ENCODE measurements at places on chromosomes 13 and 19.

- no peak overlapping the region for H3K27ac ChIP-seq
- no peaks in the 10 kb centered on the region for H3K27me3 ChIP-seq
- H3K36me3 ChIP-seq: no peaks in the 10 kb centered on the region
- DNase-seq: peak; percentile 78
- H3K4me1 ChIP-seq: no peaks in the 10 kb centered on the region
These were observed 28.4 kb upstream of the ATP12A start for GRCh38 chr13:24651718-24652345.

DNA sequence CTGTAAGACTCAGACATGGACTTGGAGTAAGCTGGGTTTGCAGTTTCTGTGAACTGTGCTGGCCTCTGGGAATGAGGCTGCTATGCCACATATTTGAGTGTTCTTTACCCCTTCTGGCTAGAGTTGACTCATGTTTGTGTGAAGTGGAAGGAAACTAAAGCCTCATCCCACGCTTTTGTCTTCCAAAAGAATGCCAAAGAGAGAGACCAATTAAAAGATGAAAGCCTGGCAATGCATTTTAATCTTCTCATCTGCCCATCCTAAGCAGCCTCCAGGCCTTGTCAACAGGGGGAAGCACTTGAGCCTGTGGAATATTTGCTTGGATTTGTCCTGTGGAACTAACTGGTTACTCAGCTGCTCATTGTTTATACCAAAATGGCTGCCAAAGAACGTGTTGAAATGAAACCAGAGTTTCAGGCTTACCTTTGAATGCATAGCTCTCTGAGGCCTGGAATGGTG lies 49.1 kb downstream of the LMO7 start:
- no peaks in the 10 kb centered on the region for H3K36me3 ChIP-seq
- no peaks in the 10 kb centered on the region for H3K4me1 ChIP-seq
- no peaks in the 10 kb centered on the region for H3K27me3 ChIP-seq
- no peak overlapping the region for H3K4me3 ChIP-seq

GRCh38 chr19:2567996-2568395 lies 92.1 kb downstream of the GADD45B start:
- no peaks in the 10 kb centered on the region for H3K27me3 ChIP-seq
- no peak for DNase-seq
- H3K4me1 ChIP-seq: no peaks in the 10 kb centered on the region
- H3K27ac ChIP-seq: no peak overlapping the region

DNA sequence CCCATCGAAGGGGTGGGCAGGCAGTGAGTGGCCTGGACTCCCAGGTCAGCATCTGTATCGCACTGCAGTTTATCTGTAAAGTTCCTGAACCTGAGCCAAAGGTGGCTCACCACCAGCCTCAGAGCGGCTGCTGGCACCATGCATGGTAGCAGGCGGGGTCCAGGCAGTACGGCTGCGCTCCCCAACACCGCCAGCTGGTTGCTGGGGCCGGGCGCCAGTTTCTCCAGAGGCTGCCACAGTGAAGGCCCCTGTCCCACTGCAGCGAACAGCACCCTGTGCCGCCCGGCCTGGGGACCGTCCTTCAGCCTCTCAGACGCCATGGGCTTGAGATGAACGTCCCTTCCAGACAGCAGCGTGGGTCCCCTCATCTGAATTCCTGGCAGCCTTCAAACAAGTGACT lies 109.8 kb downstream of the KDM4B start:
- no peaks in the 10 kb centered on the region for H3K4me1 ChIP-seq
- no peak overlapping the region for H3K27ac ChIP-seq
- H3K36me3 ChIP-seq: peaks cover 58% of the 10 kb centered on the region
- DNase-seq: no peak
- no peaks in the 10 kb centered on the region for H3K27me3 ChIP-seq

DNA sequence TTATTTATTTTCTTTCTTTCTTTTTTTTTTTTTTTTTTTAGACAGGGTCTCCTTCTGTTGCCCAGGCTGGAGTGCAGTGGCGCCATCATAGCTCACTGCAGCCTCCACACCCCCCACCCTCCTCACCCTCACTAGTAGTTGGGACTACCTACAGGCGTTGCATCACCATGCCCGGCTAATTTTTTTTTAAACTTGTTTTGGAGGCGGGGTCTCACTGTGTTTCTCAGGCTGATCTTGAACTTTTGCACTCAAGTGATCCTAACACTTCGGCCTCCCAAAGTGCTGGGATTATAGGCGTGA lies 33.6 kb downstream of the GJA3 start:
- H3K27ac ChIP-seq: peak overlapping the region; percentile 83
- no peak overlapping the region for H3K4me3 ChIP-seq
- peaks cover 18% of the 10 kb centered on the region for H3K27me3 ChIP-seq
- no peaks in the 10 kb centered on the region for H3K36me3 ChIP-seq
- H3K4me1 ChIP-seq: no peaks in the 10 kb centered on the region
- peak; percentile 68 for DNase-seq

DNA sequence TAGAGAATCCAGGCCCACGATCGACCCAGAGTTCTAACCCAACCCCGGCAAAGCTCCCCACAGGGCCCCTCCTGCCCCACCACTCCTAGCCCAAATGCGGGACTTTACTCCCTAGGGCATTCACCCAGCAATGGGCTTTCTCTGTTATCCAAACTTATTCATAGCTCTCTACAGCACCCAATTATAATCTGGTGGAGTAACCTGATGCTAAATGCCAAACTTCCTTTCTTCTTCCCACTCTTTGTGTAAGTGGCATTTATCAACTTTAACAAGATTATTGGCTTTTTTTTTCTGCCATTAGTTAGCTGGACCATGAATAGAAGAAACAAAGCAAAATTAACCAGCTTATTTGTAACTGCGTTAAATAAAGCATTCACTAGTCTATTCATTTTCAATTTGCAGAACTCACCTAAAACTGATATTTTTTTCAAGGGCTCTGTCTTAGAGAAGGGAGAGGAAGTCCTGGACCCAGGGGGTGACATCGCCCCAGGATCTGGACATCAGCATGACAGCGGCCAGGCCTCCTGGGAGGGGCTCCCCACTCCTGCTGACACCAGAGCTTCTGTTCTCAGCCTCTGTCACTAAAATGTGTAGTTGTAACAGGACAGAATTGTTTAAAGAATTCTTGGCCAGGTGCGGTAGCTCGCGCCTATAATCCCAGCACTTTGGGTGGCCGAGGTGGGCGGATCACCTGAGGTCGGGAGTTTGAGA lies 1.5 kb downstream of the FAM124A start:
- H3K4me3 ChIP-seq: no peak overlapping the region
- no peaks in the 10 kb centered on the region for H3K36me3 ChIP-seq
- no peak for DNase-seq
- H3K27ac ChIP-seq: no peak overlapping the region

DNA sequence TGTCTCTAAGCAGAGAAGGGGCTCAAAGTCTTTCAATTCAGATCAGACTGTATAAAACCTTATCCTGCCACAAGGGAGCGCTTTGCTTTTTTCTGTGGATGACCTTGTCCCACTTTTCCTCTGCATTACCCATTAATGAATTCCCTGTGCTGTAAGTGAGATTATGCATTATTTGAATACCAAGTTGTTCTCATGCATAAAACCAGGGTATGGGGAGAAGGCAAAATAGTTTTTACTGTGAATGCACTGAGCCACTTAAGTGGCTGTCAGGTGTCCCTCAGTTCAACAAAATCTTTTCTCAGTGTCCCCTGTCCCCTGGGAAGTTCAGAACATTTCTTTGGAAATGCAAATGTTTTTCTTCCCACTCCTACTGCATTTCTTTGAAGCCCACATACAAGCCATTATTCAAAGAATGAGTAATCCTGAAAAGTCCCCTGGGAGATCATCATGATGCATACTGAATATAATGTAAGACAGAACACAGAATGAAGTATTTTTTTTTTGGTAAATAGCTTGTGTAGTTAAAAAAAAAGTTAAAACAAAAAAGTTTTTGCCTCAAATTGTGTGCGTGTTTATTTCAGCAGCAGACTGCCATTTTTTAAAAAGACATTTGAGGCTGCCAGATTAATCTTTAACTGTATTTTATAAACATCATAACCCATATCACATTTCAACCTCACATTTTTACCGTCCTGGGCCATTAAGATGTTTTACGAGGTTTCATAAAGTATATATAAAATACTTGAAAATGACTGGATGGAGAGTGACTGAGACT lies 506.7 kb upstream of the PCDH9 start:
- DNase-seq: peak; percentile 61
- H3K27me3 ChIP-seq: no peaks in the 10 kb centered on the region
- no peaks in the 10 kb centered on the region for H3K36me3 ChIP-seq
- H3K4me3 ChIP-seq: no peak overlapping the region

DNA sequence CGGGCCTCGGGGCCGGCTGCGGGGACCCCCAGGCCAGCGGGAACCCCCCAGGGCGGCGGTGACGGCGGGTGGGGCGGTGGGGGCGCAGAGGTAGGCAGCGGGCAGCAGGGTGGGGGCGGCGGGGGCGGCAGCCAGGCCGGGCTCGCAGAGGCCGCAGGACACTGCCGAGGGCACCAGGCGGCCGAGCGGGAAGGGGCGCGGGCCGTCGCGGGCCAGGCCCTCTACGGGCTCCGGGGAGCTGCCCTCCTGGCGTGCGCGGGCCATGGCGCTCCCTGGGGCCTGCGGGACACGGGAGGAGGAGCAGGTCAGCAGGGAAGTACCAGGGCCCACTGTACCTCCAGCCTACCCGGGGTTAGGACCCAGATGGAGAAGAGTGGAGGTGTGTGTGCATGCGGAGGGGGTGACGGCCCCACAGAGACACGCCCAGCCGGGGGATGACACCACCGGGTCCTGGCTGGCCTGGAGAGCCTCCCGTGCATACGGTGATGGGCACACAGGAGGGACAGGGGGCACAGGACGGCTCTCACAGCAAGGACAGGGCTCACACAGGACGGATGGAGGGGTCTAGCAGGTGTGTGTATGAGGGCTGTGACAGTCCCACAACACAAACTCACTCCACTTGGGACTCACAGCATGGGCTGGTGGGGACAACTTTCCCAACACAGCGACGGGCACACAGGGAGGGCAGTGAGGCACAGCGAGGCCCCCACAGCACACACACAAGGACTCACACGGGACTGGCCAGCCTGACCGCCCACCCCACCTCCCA lies 2.6 kb downstream of the BBC3 start:
- H3K4me3 ChIP-seq: peak overlapping the region; percentile 81
- H3K36me3 ChIP-seq: no peaks in the 10 kb centered on the region
- no peak for DNase-seq
- H3K27ac ChIP-seq: peak overlapping the region; percentile 99
- peaks cover 13% of the 10 kb centered on the region for H3K27me3 ChIP-seq

DNA sequence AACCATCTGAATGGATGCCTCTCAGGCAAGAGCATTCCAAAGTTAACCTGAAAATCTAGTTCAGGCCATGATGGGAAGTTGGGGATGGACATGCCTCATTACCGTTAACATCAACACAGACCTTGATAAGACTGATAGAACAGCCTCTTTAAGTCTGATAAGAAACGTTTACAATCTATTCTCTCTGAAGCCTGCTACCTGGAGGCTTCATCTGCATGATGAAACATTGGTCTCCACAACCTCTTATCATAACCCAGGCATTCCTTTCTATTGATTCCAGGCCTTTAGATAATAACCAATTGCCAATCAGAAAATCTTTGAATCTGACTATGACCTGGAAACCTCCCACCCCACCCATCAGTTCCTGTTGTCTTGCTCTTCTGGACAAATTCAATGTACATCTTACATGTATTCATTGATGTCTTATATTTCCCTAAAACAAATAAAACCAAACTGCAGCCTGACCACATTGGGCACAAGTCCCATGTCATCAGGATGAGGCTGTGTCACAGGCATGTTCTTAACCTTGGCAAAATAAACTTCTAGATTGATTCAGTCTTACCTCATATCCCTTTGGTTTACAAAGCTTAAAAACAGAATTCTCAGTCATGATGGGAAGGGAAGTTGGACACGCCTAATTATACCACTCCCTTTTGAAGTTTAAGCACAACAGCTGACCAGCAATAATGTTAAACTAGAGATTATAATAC lies 843.8 kb upstream of the SPRY2 start:
- H3K27ac ChIP-seq: no peak overlapping the region
- no peak for DNase-seq
- H3K36me3 ChIP-seq: no peaks in the 10 kb centered on the region
- no peaks in the 10 kb centered on the region for H3K4me1 ChIP-seq

- H3K36me3 ChIP-seq: peaks cover 10% of the 10 kb centered on the region
- no peaks in the 10 kb centered on the region for H3K27me3 ChIP-seq
- H3K27ac ChIP-seq: no peak overlapping the region
- peak; percentile 63 for DNase-seq
- no peaks in the 10 kb centered on the region for H3K4me1 ChIP-seq
These were observed 18.1 kb downstream of the CAPS start for GRCh38 chr19:5932146-5932545.

DNA sequence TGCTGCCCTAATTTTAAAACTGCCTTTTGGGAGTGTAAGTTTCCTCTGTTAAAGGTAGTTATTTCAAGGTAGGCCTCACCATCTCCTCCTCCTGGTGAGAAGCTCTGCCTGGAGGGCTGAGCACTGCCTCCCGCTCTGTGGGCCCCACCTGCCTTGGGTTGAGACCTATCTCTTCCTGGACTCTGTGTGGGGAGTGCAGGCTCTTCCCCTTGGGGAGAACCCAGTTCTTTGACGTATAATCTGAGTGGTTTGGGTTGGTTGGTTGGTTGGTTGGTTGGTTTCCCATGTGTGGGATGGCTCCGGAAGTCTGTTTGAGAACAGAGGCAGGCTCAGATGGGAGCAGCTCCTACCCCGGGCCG lies 39.1 kb downstream of the ACTN4 start:
- no peaks in the 10 kb centered on the region for H3K36me3 ChIP-seq
- peaks cover 3% of the 10 kb centered on the region for H3K4me1 ChIP-seq
- H3K27me3 ChIP-seq: no peaks in the 10 kb centered on the region
- no peak overlapping the region for H3K4me3 ChIP-seq
- no peak for DNase-seq

GRCh38 chr19:912181-913079 lies 589 bp downstream of the R3HDM4 start:
- H3K36me3 ChIP-seq: no peaks in the 10 kb centered on the region
- DNase-seq: no peak
- no peaks in the 10 kb centered on the region for H3K4me1 ChIP-seq
- peak overlapping the region; percentile 93 for H3K27ac ChIP-seq
- peak overlapping the region; percentile 88 for H3K4me3 ChIP-seq
- peaks cover under 1% of the 10 kb centered on the region for H3K27me3 ChIP-seq

DNA sequence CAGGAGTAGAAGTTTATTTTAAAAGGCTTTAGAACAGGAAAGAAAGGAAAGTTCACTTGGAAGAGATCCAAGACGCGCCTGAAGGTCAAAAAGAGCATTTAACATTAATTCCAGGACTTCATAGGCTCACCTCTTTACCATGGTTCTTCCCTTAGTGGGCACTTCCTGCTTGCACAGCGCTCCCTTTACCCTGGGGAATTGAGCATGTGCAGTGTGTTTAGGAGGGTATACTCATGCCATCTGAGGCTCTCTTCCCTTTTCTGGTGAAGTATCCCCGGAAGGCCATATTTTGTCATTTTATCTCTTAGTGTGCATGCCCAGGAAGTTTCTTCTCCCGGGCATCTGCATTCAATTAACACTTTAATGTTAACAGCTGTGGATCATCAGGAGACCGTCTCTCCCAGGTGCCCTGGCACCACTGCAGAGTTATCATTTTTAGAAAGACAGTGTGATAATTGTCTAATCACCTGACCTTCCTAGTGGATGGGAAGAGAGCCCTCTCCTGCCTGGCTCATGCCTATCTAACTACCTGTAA lies 66.1 kb upstream of the ABCC4 start:
- H3K36me3 ChIP-seq: no peaks in the 10 kb centered on the region
- no peaks in the 10 kb centered on the region for H3K4me1 ChIP-seq
- no peak overlapping the region for H3K4me3 ChIP-seq
- no peaks in the 10 kb centered on the region for H3K27me3 ChIP-seq
- no peak for DNase-seq

- H3K27me3 ChIP-seq: peaks cover 6% of the 10 kb centered on the region
- no peaks in the 10 kb centered on the region for H3K36me3 ChIP-seq
- no peak overlapping the region for H3K4me3 ChIP-seq
- H3K27ac ChIP-seq: no peak overlapping the region
These were observed 65.1 kb downstream of the SIAH3 start for GRCh38 chr13:45786293-45786920.

GRCh38 chr13:91357613-91358386 lies 10.3 kb downstream of the MIR17HG start:
- no peaks in the 10 kb centered on the region for H3K4me1 ChIP-seq
- no peak for DNase-seq
- no peak overlapping the region for H3K27ac ChIP-seq
- peaks cover 15% of the 10 kb centered on the region for H3K36me3 ChIP-seq

Measured in lung (tissue), 17 donors.